H54 (cell line): ENCODE measurements at places on chromosomes 1 and 21.
A peak's percentile ranks its signal among the peaks of the same experiment; 100 is the strongest.

DNA sequence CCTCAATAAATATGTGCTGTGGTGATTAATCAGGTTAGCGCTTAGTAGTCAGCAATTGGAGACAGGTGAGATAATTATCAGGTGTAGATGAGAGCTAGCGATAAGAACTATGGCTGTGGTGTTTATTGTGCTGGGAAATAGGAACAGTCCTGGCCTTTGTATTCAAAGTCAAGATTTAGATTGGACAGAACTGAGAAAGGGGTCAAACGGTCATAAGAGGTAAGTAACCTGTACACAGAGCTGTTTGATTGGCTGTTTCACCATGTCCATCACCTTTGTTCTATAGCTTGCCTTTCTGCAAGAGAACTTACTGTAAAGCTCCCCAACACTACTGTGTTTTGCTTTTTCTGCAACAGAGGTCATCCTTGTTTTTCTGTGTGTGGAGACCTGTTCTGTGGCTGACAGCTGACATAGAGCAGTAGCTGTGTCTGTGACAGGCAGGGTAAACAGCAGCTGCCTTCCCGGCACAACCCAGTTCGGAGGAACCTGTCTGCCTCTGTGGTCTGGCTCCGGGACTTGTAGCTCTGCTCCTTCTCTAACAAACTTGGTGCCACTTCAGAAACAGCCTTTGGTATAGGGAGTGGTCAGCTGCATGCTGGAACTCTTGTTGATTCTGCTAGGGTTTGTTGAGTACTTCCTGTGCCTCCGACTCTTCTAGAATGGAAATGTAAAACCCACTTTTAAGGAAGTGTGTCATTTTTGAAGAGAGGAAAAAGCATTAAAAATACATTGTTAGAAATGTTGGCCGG, 21.1 kb upstream of the CDC42 start:
- DNase-seq, result no peak

GRCh38 chr1:184802354-184803179, 47.9 kb upstream of the EDEM3 start:
- DNase-seq, result no peak

DNA sequence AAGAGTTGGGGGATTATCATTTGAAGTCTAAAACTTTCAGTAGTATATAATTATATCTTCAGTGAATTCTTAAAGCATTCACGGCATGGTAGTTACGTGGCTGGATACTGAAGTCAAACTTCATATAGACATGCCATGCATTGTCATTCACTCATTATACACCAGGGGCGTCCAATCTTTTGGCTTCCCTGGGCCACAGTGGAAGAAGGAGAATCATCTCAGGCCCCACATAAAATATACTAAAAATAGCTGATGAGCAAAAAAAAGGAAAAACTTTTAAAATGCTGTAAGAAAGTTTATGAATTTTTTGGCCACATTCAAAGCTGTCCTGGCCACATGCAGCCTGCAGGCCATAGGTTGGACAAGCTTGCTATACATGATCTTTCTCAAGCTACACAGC, 43.8 kb downstream of the DENND1B start:
- no peak for DNase-seq

DNA sequence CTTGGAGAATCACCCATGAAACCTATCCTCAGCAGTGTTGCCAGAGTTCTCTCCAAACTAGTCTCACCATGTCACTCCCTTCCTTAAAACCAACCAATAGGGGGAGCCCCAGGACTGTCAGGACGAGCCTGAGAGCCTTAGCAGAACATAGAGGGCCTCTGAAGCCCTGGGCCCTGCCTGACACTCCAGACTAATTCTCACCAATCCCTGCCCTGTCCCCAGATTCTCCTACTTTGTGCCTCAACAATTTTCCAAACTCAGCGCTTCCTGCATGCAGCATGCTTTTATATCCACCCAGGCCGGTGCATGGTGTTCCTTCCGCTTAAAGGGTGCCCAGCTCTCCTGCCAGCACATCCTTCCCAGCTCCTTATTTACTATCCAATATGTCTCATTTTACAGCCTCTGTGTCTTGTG, 42.7 kb downstream of the HSD3B1 start:
- DNase-seq, result peak; percentile 15

GRCh38 chr1:197787056-197787455, 11.8 kb upstream of the DENND1B start:
- no peak for DNase-seq

DNA sequence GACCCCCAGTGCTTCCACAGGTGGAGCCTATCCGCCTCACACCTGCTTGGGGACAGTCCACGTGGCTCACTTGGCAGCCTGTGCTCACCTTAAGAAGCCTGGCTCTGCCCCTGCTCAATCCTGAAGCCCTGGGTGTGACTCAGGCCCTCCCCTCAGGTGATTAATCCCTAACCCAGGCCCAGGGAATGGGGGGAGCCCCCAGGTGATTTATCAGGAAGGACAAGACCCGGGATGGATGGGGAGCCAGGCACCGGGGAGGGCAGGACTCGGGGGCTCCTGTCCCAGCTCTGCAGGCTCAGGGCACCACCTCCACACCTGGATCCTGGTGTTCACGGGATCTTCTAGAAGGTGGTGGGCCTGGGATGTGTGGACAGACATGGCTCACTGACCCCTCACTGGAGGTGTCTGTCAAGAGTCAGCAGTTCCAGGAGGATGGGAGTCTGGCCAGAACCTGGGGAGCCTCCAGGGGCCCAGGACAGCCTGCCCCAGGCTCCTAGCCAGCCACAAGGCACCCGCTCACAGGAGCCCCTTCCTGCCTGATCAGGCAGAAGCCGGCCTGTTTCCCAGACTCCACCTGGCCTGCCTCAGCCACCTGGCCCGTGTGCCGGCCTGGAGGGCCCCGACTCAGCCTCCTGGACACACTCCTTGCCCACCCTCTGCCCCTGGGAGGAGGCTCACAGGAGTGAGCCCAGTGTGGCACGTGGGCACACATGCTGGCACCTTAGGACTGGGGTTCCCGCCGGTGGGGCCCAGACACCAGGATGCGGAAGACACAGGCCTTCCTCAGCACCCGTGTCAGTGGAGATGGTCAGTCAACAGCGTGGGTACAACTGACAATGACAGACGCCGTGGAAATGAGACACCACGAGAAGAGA, 38.6 kb upstream of the COL6A1 start:
- DNase-seq, result no peak

DNA sequence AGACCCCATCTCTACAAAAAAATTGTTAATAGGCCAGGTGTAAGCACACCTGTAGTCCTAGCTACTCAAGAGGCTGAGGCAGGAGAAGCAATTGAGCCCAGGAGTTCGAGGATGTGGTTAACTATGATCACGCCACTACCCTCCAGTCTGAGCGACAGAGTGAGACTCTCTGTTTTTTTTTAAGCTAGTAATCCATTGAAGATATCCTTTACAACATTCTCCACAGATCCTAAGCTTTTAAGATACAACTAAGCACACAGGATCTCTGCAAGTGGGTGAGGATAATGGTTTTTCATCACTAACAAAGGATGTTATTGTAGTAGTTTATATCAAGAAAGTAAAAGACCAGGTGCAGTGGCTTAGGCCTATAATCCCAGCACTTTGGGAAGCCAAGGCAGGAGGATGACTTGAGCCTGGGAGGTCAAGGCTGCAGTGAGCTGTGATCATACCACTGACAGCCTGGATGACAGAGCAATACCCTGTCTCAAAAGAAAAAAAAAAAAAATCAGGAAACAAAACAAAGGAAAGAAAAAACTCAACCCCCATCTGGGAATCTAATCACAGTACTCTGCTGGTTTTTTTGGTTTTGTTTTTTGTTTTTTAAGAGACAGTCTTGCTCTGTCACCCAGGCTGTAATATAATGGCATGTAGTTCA, 166.1 kb downstream of the RERE start:
- no peak for DNase-seq

DNA sequence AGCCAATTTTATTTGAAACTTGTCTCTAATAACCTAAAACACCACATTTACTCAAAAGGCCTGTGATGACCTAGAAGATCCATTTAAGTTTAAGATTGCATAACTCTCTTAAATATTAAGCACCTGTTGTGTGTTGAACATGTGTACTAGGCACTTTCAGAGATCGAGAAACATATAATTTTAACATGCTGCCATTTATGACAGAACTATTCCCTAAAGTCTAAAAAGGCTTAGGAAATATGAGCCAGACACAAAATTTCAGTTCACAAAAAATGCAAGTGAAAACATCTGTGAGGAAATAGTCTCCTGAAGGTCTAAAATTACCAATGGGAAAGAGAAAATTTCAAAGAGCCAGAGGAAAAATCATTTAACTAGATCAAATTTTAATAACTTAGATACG, 37.7 kb downstream of the CEP170 start:
- DNase-seq, result no peak

DNA sequence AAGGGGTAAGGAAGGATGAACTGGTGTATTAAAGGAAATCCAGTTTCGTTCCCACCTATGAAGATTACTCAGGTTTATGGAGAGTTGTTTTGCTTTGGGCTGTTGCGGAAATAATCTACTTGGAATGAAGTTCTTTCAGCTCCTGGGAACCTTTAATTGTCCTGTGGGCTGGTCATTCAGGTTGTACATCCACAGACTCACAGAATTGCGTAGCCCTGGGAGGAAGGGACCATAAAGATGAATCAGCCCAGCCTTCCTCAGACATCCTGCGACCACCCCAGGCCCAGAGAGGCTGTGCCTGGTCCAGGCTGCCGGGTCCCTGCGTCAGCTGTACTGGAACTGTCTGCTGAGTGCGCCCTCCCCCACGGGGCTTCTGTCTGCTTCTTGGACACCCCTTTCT, 72.7 kb downstream of the GALNT2 start:
- DNase-seq, result no peak
